ENCODE measurements at places on chromosomes 6 and 20. TPM values are rescaled to one million over a fixed set of nuclear protein-coding genes. Genes with fewer than 3 reads are reported as not detected.

TMC2 gene
- total RNA-seq = not detected

GGTLC1 gene
- not detected for total RNA-seq

OR12D3 gene
- not detected for total RNA-seq

HLA-DQA1 gene
- 0.08 TPM for total RNA-seq

FAM217A gene
- not detected for total RNA-seq

NOX3 gene
- not detected for total RNA-seq

DNA sequence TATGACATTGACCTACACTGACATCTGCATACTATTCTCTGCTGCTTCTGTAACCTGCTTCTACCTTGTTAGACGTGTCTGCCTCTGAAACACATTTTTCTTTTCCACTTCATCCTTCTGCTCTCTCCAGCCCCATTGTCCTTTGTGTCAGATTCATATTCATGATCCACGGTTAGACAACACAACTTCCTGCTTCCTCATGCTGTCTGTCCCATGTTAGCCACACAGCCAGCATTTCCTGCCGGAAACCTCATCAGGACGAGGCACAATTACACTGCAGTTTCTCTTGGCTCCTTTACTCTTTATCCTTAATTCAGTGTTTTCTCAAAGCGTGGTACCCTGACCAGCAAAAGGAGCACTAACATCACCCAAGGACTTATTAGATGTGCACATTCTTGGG lies 150.2 kb downstream of the TBC1D7 start:
- peak; percentile 51 for DNase-seq

- DNase-seq = no peak
These were observed 36.1 kb upstream of the NKX2-4 start for GRCh38 chr20:21433329-21433890.

DNA sequence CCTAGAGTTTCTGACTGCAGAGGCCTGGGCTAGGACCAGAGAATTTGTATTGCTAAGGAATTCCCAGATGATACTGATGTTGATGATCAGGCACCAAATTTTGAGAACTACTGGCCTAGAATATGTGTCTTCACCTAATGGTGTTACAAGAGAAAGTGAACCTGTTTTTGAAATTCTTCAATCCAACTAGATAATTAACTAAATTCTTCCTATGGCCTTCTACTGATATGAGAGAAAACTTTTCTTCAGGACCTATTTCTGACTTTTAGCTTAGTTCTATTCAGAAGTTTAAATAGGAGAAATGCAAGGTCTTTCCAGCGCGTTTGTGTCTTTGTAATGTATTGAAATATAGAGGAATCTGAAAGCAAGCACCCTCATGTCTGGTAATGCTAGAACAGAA lies 7.3 kb downstream of the NKAIN2 start:
- DNase-seq = no peak

GRCh38 chr6:89689732-89690131 lies 51.2 kb upstream of the LYRM2 start:
- DNase-seq = peak; percentile 39

GRCh38 chr6:118705544-118706491 lies 54.4 kb upstream of the CEP85L start:
- DNase-seq = peak; percentile 34

- peak; percentile 60 for DNase-seq
These were observed 928.3 kb downstream of the TBC1D32 start for GRCh38 chr6:120405947-120406346.

DNA sequence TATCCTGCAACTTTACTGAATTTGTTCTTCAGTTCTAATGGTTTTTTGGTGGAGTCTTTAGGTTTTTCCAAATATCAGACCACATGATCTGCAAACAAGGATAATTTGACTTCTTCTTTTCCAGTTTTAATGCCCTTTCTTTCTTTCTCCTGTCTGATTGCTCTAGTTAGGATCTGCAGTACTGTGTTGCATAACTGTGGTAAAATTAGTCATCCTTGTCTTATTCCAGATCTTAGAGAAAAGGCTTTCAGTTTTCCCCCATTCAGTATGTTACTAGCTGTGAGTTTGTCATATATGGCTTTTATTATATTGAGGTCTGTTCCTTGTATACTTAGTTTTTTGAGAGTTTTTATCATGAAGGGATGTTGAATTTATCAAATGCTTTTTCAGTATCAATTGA lies 4.3 kb downstream of the MICA start:
- no peak for DNase-seq

- DNase-seq = no peak
These were observed 202.8 kb upstream of the CST7 start for GRCh38 chr20:24746351-24746685.

DNA sequence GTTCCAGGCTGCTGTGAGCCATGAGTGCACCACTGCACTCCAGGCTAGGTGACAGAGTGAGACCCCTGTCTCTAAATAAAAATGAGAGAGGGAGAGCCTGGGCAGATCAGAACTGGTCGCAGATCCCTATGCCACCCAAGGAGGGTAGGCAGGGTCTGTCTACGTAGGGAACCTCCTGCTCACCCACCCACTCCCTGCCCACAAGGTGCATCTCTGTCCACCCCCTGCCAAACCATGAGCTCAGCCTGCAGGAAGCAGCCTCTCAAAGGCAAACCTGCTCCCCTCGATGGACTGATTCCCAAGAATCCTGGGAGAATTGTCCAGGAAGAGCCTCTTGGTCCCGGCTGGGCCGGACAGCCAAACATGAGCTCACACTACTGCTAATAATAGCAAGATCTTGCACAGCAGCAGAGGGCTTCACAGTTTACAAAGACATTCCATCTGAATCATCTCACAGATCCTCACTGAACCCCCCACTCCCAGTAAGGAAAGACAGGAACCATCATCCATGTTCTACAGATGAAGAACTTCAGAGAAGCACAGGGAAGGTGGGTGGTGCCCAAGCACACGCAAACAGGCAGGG lies 27.8 kb upstream of the TLDC2 start:
- DNase-seq = no peak

GRCh38 chr20:45679650-45680049 lies 9.6 kb upstream of the WFDC11 start:
- DNase-seq = no peak

DNA sequence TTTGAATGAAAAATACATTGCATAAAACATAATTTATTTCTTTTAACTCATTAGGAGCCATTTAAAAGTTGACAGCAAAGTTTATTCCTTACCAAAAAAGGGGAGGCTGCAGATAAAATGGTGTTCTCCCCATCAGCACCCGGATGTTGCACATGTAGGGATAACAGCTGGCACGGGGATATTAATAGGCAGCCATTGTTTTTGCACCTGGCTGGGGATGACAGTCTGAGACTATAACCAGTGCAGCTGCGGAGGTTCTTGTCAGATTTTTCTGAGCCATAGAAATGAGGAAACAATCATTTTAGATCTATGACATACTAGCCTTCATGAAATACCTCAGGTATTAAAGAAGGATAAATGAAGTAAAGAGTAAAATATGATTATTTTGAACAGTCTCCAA lies 20.1 kb upstream of the HECA start:
- no peak for DNase-seq

GRCh38 chr20:38812182-38812581 lies 6.7 kb downstream of the PPP1R16B start:
- no peak for DNase-seq

DNA sequence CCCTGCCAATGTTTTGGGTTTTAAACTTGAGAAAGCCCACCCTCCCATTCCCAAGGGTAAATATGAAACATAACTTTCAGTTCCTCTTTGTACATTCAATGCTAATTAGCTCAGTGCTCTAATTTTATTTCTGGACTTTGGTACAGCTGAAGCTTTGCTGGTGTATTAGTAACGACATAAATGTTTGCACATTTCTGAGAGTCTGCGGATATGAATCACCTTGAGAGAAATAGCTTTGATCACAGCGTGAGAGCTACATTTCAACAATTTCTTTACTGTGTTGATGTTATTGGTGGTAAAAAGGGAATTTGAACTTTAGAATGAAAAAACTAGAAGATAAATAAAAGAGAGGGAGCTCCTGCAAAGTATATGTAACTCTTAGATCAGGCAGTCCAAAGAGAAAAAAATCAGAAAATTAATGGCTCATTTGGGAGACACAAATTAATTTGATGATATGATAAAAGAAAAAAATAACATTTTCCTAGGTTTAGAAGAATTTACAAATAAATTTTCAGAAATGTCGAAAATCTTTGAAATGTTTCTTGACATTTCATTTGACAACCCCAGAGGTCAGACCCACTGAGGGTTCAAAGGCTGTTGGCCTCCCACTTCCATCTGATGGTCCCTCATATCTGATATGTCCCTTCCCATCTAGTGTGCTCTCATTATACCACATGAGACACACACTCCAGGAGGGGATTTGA lies 38.5 kb upstream of the CAP2 start:
- no peak for DNase-seq

GRCh38 chr20:21514553-21515251 lies 838 bp upstream of the NKX2-2 start:
- DNase-seq = no peak

All from SK-MEL-5 (cell line).